Breast epithelium (tissue), 4 donors: ENCODE measurements at places on chromosomes 4 and X. TPM values are rescaled to one million over a fixed set of nuclear protein-coding genes. Genes with fewer than 3 reads are reported as not detected.
A peak's percentile ranks its signal among the peaks of the same experiment; 100 is the strongest.

- no peak for DNase-seq
Observed at GRCh38 chr4:37999000-37999716, 39.0 kb downstream of the PTTG2 start.

Gene KIF4A
- total RNA-seq: 0.15 TPM

DNA sequence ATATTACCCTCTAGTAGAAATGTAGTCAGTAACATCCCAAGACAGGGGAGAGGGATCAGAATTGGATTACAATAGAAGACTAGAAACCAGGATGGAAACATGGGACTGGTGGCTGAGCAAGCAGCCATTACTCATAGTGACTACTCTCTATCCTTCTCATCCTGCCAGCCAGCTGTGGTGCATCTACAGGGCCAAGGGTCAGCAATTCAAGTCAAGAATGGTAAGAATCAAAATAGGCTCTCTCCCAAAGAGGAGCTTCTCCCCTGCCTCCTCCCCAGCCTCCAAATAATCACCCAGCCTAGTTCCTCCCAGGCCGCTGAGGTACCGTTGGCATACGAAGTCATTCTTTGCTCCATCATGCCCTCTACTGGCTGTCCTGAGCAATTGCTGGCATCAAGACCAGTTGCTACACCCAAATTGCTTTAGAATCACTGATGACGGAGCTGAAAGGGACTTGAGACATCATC lies 19.4 kb downstream of the AWAT2 start:
- no peak for DNase-seq

DNA sequence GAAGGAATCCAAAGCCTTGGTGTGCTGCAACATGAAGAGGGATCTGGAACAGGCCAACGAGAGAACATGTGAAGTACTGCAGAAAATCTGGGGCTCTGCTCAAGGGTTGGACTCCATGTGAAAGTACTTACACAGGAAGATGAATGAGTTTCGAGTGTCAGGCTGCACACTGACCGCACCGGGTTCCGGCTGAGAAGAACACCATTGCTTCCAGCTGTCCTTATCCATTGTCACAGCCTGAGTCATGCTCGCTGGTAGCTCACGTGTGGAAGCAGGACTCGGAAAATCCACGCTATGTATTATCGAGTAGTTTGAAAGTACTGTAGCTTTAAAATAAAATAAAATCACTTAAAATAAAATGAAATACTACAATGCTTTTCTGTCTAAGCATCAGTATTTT lies 50.4 kb upstream of the TBL1X start:
- DNase-seq: no peak

Gene TCP11X2
- total RNA-seq: not detected

DNA sequence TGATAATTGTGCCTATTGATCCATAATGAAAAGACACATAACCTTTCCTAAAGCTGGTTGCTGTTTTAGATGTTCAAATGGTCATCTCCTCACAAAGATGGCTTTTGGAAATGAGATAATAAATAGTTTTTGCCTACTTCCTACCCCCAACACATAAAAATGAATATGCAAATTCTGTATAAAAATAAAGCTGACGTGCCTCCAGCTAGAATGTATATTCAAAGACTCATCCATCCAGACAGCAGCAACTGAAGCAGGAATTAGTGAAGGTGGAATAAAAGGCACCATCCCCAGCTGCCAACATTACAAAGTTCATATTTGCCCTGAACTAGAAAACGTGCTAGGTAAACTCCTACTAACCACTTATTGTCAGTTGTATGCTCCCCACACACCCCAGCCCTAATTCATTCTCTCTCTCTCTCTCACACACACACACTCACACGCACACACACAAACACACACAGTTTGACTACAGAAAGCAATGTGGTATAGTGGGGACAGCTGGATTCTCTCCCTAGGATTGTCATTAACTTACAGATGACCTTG lies 53.6 kb downstream of the PCDH19 start:
- DNase-seq: no peak

GRCh38 chr4:15186806-15187205 lies 184.5 kb downstream of the CPEB2 start:
- DNase-seq: no peak

GRCh38 chrX:13151828-13152517 lies 107.6 kb upstream of the FAM9C start:
- no peak for DNase-seq

DNA sequence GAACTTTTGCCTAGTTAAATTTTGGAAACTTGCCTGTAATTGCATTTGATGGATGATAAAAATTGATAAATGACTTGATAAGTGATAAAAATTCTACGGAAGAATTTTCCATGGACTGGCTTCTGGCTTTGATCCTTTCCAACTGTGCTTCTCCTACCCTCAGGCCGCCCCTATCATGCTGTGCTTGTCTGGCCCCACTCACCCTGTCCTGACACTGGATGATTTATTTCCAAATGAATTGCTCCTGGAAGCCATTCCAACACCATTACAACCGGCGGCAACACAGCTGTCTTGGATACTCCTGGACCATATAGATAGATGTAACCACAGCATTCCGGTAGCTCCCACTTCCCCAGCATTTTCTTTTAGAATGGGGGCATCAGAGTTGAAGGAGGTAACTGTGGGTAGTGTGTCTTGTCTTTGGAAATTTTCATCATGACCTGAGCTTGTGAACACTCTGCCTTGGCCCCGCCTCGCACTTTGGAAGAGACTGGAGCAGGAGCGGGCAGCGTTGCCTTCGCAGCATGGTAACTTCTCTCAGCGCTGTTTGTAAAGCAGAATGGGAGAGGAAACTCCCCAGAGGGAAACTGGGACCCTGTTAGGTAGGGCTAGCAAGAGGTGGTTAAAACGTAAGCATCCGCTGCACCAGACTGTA lies 77.4 kb downstream of the TBL1X start:
- no peak for DNase-seq

DNA sequence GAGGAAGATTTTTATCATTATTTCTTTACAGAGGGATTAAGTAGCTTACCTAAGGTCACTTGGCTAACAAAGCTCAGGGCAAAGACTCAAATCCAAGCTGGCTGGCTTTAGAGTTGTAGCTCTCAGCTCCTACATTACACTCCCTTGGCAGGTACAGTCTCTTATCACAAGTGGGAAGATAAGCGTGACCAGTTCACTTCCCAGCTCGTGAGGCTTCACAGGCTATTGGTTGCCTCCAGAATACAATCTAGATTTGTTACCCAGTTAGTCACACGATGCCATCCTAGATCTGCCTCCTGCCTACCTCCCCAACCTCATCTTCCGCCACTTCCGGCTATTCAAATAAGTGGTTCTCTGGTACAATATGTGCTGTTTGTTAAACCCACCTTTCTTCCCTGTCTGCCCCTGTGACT lies 3.7 kb downstream of the MMRN1 start:
- no peak for DNase-seq

Gene EIF4E
- 69.0 TPM for total RNA-seq

GRCh38 chr4:57070461-57070860 lies 39.7 kb downstream of the IGFBP7 start:
- no peak for DNase-seq

Gene AMER1
- 5.3 TPM for total RNA-seq

DNA sequence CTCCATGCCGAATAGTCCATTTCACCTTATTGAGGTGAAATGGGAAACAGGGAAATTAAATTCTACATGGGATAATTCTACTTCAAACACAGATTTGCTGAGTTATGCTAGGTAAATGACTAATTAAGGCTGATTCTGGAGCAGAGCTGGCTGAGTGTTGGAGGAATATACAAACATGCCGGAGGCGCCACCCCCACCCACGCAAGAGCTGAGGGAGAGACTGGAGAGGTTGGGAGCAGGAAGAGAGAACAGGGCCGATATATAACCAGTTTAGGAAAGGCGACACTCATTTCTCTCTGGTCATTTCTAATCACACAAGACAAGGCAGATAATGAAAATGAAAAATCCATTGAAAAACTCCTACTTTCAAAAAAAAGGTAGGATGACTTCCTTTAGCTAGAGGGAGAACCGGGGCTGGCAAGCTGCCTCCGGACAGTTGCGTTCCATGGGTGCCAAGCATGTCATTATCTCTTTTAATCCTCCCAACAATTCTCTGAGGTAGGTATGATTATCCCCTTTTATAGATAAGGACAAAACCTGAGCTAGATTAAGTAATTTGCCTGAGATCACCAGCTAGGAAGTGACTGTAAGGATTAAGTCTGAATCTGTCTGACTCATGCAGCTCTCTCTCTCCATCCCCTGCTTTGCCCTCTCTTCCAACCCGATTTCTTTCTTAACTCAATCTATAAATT lies 27.6 kb upstream of the CFAP299 start:
- no peak for DNase-seq

GRCh38 chr4:117063961-117064696 lies 21.2 kb downstream of the TRAM1L1 start:
- DNase-seq: no peak

DNA sequence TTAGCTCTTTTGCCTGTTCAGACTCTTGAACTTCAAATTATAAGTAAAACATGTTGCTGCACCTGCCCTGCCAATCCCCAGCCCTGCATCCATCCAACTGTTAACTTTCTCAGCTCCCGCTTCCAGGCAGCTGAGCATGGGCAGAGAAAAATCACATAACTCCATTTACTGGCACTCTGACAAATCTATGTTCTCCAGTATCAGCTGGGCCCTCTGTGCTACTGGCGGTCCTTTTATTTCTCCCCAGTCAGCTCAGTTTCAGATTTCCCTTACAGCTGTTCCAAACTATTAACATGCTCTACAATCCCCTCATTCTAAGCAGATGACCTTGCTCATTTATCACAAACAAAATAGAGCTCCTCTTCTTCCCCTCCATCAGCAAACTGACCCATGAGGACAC lies 240.4 kb upstream of the TET2 start:
- DNase-seq: no peak

DNA sequence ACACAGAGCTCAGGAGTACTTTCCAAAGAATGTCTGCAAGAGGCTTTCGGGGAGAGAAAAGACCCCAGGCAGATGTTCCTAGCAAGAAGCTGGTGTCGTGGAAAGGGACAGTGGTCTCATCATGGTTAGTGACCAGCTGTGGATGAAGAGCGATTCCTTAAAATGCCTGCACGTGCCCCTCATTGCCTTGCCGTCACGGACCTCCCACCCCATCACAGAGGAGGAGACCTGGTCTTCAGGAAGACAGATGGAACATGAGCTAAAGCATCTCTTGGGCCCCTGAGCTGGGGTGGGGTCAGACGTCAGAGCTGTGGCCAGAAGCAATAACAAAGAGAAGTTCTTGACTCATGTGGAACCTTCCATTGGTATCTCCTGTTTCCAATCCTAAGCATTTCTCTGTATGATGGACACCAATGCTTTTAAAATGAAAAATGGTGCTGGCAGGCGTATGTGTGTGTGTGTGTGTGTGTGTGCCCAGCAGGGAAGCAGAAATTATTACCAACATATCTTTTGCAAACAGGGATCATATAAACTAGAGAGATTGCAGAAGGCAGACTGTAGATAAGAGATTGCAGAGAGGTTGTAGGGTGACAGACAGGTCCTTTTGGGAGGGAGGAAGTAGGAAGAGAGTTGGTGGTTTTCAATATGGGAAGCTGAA lies 25.2 kb upstream of the ASMTL start:
- DNase-seq: peak; percentile 10

GRCh38 chr4:62394766-62395165 lies 1194.6 kb downstream of the ADGRL3 start:
- no peak for DNase-seq

DNA sequence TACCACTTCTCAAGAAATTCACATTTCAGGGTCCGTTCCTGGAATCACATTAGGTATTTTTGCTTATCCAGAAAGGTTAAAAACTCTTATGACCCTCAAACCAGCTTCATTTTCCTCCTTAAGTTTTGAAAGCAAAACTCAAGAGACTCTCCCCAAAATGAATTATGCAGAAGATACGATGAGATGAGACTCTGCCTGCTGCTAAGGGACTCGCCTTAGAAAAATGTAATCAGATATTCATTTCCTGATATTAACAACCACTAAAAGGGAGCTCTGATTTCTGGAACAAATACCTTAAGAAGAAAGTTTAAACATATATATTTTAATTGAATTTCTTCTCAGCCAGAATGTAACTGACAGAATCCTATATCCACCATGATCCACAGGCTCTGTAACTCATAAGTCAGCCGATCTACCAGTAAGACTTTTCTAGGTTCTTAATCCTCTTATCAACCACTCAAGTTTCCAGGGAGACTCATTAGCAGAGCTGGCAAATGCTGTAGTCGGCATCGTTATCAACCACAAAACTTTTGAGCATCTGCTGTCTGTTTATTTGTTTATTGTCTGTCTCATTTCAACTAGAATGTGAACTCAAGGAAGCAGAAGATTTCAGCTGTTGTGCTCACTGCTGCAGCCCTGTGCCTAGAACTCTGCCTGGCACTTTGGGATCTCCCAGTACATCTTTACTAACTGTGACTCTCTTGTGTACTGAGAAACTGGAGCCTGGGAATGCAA lies 112.5 kb downstream of the LDB2 start:
- no peak for DNase-seq

DNA sequence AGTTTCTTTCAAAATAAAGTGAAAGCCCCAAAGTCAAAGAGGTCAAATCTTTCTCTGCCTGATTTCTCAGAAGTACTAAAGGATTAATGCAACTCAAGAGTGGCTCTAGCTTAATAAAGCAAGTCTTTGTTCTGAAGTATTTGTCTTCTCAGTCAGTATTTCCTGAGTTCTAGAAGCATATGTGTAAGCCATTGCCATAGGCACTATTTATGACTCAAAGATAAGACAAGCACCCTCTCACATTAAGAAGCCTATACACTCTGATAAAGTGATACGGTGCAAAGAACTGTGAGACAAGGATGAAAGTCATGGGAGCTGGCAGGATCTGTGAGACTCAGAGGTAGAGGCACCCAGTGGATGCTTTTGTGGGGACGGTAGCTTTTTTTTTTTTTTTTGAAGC lies 60.9 kb downstream of the AASDH start:
- DNase-seq: no peak

DNA sequence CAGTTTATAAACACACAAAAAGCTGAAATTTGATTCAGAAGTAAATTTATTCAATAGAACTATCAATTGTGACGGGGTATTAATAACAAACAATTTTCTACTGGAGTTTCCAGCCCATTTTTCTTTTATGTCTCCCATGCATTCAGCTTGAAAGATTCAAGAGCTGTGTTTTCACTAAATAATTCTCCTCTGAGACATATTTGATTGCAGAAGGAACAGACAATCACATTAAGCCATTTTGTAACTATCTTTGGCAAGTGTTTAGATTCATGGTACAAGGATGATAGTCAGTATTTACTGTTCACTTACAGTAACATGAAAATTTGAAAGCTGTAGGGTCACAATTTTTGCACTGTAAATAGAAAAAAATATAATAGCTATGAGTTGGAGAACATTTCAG lies 198.4 kb upstream of the TACR3 start:
- no peak for DNase-seq

DNA sequence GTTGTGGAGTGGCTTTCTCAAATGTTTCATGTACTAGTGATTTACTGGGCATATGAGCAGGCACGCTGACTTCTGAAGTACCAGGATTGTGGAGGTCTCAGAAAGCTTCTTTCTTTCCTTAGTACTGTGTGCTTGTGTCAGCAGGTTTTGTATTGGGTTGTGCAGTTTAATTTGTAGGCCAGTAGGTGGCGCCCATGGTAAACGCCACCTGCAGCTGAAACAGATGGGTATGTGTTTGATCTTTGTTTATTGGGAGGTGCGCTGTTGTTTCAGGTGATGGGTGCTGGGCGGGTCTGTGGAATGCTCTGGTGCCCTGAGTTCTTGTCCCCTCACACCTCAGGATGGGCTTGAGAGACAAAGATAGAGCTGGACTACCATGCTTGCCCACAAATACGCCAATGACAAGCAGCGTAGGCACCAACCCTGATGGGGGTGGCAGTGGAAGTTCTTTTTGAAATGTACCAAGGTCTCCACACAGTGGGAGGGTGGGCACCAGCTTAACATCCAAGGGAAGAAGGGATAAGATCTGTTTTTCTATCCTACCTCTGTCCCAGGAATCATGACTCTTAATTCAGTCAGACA lies 141.5 kb downstream of the RPS6KA6 start:
- no peak for DNase-seq
